ENCODE measurements at places on chromosomes 12 and 14.

GRCh38 chr14:93929657-93930056, 2.5 kb downstream of the FAM181A start:
- no peak for DNase-seq

GRCh38 chr12:25979059-25979458, 20.6 kb downstream of the RASSF8 start:
- DNase-seq = no peak

GRCh38 chr12:20370014-20370386, 1.7 kb downstream of the PDE3A start:
- no peak for DNase-seq

DNA sequence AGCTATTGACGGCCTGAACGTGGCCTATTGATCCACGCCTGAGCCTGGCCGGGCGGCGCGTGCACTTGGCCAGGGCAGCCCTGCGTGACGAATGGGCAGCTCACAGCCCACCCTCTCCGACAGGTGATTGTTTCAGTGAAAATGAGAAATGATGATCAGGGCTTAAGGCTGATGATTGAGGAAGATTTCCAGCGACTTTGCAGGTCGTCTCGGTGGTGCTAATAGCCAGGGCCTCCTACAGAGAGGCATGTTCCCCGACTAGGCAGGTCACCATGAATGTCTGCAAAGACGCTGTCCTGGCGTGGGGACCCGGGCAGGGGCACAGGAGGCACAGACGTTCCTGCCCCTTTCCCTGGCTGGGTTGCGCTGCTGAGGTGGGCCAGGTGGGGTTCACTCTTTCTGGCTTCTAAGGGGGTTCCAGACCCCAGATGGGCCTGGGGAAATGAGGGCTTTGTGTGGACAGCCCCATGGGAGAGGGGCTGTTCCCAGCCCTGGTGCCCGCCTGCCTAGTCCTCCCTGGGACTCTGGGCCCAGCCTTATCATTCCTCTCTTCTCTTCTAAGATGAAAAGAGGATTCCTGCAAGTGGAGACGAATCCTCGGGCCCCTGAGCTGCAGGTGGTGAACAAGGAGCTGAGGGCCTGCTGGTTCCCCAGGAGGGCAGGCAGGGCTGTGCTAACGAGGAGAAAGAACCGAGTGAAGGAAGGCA, 157.4 kb downstream of the KIF26A start:
- no peak for DNase-seq

DNA sequence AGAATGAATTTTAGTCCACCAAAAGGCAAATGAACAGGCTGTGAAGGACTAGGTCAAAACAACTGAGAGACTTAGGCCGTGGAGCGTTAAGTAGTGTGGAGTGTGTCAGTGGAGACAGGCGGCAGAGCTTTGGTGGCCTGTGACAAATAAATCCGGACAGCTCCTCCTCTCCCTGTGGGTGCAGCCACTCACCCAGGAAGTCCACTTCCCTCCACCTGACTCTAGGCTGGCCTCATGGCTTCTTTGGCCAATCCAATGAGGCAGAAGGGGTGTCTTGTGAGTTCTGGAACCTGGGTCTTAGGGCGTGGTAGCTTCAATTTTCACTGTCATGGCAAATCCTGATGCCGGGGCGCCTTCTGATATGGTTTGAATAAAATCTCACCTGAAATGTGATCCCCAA, 180.9 kb upstream of the C14orf180 start:
- no peak for DNase-seq

DNA sequence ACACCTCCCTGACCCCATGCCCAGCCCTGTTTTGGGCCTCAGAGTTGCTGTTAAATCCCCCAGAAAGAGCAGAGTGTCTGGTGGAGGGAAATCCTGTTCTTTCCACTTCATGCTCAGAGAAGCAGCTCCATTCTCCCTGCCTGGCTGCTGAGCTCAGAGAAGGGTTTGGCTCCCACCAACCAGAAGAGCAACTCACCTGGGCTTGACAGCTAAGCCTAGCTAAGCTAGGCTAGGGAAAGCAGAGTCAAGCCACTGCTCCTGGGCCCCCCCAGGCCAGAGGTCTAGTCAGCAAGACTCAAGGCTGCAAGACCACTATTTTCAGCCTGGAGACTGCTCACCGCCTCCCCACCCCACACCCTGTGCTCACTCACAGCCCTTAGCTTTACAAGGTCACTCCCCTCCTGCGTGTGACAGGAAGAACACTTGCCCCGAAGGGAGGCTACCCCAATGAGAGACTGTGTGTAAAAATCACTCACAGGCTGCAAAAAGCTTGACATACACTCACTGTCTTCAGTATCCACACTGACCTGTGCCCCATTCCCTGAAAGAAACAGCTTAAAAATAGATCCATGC, 13.5 kb downstream of the GSC start:
- DNase-seq = no peak

DNA sequence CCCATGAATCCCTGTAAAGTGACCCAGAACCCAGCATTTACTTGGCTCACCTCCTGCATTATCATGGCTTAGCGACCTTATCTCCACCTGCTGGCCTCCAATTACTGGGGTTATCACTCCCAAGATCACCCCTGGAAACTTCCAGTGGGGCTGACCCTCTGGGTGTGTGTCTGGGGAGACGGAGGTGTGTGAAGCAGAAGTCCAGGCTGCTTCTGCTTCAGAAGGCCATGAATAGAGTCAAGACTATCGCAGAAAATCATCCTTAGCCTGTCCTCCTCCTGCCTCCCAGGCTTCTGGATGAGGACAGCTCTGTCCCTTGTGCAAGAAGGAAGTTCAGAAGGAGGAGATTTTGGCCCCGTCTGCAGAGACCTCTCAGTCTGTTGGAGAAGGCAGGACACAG, 408 bp upstream of the KRT72 start:
- DNase-seq = no peak

GRCh38 chr12:126157575-126157966, 1092.3 kb downstream of the AACS start:
- no peak for DNase-seq

DNA sequence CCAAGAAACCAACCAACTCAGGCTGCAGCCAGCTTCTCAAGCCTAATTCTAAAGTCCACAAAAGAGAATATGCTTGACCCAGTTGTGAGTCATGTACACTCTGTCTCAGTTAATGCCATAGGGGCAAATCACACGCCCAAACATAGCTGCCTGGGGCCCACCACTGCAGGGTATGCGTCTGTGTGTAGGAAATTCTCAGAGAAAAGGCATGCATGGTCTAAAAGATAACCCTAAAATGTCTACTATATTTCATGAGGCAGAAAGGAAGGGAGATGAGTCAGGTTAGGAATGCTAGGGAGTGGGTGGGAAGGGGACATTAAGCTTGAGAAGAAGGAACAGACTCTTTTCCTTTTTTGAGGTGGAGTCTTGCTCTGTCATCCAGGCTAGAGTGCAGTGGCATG, 22.3 kb upstream of the SPTLC2 start:
- no peak for DNase-seq

GRCh38 chr12:48796976-48797375, 8.1 kb upstream of the ADCY6 start:
- no peak for DNase-seq

DNA sequence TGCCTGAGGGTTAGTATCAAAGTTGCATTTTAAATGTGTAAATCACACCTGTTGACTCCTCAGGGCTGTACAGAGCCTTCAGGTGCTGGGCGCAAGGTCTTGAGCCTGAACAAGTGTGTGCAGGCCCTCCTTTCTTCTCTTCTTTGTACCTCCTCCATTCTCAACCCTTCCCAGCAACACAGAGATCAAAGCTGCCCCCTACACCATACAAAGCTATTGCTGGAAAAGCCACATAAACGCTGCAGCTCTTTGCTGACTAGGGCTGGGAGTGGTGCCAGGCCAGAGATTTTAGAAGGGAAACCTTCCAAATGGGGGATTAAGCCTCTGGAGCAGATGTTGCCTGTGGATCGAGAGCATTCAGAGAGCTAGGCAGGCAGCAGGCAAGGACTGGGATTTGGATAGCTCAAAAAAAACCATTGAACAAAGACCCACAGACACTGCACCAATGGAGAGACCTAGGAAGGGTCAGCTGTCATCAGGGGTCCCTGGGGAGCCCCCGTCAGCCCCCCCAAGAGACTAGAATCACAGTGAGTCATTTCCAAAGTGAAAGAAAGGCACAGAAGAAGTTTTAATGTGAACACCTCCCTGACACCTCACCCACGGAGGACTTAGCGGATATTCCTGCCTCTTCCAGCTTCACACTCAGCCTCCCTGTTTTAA, 18.2 kb upstream of the SUSD6 start:
- no peak for DNase-seq

GRCh38 chr12:15496738-15497137, 174.4 kb downstream of the PTPRO start:
- DNase-seq = no peak

DNA sequence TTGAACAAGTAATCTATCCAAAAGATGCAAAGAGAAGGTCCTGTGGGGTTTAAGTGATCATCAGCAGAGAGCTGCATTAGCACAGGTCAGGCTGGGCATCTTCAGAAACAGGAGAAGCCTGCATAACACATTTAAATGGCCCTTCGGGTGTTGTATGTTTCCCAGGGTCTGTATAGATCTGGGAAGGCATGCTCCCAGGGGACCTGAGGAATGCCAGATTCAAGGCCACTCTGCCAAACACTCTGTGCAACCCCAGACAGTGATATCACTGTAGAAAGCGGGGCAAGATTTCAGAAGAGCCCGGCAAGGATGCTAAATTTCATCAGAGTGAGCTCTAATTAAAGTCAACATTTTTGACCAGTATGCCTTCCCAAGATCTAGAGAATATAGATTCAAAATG, 92.9 kb downstream of the ARMH4 start:
- DNase-seq = no peak

- no peak for DNase-seq
These were observed 53.8 kb upstream of the NTF3 start for GRCh38 chr12:5377997-5378592.

GRCh38 chr12:89840162-89840922, 131.7 kb upstream of the ATP2B1 start:
- DNase-seq = no peak

- DNase-seq = no peak
These were observed 73.8 kb upstream of the OSBPL8 start for GRCh38 chr12:76633415-76633814.

DNA sequence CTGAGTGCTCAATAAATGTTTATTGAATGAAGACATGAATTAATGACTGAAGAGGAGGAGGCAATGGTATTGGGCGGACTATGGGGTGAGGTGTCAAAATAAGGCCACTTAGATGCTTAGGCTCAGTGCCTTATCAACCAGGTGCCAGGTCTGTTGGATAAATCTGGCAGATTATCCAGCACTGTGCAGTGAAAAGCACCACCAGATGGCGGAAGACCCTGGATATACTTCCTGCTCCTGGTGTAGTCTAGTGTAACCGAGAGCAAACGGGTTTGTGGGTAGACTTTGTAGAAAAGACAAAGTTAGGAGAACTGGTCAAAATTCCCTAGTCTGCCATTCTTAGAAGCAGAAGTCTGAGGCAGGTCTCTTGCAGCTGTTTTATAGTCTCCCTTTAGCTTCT, 306.3 kb downstream of the ATP23 start:
- no peak for DNase-seq

DNA sequence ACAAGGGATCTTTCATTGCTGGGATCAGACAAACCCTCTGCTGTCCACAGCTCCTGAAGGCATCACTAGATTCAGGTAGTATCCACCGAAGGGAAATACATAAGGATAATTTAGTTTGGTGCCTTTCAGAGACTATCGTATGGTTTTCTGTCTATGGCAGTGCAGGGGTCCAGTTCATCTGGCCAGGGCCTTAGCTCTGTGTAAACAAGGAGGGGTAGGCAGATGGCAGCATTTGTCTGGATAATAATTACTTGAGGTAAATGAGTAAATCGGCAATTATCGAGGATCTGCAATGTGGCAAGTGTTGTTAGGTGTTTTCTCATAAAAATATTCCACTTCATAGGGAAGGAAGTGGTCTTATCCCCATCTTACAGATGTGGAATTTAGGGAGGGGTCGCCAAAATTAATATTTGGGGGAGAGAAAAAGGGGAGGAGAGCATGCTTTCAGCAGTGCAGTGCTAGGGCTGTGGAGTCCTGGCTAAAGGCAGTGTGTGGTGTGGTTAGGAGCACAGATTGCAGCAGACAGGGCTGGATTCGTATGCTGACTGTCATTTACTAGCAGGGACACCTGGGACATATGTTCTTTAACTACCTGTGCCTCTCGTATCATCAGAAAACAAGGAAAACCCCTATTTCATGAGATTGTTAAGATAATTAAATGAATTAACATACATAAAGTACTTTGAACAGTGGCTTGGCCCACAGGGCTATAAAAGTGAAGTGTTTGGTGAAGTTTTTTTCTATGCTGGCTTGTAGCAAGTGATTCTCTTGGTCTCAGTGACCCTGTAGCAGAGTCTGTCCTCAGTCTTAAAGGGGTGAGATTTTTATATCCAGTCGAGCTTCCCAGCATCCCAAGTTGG, 27.1 kb downstream of the RASSF8 start:
- DNase-seq = no peak

- no peak for DNase-seq
These were observed 25.9 kb downstream of the CEP83 start for GRCh38 chr12:94433744-94434143.

DNA sequence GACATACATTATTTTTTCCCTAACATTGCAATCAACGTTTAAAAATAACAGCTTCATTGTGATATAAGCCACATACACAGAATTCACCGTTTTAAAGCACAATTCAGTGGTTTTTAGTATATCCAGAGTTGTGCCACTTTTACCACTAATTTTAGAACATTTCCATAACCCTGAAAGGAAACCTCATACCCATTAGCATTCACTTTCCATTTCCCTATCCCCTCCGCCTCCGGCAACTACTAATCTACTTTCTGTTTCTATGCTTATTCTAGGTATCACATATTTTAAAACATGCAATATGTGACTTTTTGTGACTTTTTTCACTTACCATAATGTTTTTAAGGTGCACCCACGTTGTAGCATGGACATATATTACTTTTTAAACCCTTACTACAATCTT, 55.6 kb upstream of the ISM2 start:
- no peak for DNase-seq

GRCh38 chr14:84298663-84299195, 1231.2 kb upstream of the FLRT2 start:
- no peak for DNase-seq

DNA sequence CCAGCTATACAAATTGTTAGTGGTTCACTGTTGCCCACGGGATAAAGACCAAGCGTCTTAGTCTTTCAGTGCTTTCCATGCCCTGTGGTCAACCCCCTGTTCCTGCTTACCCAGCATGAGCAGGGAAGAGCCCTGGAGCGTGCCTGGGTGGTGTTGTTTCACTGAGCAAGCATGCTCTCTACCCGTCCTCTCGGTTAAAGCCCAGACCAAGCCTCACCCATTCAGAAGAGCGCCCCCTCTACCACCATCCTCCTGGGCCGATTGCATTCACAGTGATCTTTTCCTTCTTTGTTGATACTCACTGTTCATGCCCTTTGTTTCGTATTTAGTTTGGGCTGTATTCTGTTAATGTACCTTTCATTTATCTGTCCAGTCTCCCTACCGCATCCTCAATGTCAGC, 25.1 kb downstream of the DYRK4 start:
- no peak for DNase-seq

DNA sequence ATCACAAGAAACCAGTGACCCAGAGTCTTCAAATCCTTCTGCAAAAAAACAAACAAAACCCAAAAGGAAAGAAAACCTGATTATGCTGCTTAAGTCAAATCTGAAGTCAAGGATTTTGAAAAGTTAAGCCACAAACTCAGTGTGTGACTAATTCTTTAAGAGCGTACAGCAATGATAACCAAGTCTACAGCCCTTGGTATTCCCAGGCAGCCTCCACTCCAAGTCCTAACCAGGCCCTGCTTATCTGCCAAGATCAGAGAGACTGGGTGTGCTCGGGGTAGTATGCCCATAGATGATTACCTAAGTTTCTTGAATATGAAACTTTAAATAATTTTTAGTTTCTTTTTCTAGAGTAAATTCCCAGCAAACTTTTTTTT, 13.1 kb downstream of the PGAM5 start:
- no peak for DNase-seq

All from SW 1271 (cell line).